ENCODE measurements at places on chromosomes 12 and 14.

- no peak for DNase-seq
These were observed 53.5 kb downstream of the ARMH4 start for GRCh38 chr14:58098507-58098906.

GRCh38 chr12:97754306-97754705 is 291.7 kb downstream of the RMST start:
- no peak for DNase-seq

GRCh38 chr14:82075566-82075965 is 541.9 kb upstream of the SEL1L start:
- no peak for DNase-seq

GRCh38 chr12:11730299-11731041 is 81.0 kb downstream of the ETV6 start:
- DNase-seq, result no peak

DNA sequence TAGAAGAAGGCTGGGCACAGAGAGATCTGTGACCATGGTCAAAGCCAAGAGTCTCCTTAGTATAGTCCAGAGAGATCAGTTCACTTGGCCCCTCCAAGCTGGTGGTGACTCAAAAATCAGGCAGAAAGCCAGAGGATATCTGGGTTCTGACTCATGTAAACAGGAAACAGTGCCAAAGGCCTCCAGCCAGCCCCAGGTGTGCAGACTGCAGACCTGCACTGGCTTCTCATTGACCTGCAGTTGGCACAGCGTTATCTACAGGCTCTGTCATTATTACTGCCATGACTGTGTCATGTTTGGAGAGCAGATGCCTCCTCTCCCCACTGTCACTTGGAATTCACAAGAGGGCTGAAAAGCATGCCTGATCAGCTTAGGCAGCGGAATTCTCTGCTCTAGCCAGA is 295.7 kb upstream of the PRKD1 start:
- DNase-seq, result no peak

- DNase-seq, result no peak
These were observed 121.6 kb downstream of the TMEM132C start for GRCh38 chr12:128388461-128389000.

DNA sequence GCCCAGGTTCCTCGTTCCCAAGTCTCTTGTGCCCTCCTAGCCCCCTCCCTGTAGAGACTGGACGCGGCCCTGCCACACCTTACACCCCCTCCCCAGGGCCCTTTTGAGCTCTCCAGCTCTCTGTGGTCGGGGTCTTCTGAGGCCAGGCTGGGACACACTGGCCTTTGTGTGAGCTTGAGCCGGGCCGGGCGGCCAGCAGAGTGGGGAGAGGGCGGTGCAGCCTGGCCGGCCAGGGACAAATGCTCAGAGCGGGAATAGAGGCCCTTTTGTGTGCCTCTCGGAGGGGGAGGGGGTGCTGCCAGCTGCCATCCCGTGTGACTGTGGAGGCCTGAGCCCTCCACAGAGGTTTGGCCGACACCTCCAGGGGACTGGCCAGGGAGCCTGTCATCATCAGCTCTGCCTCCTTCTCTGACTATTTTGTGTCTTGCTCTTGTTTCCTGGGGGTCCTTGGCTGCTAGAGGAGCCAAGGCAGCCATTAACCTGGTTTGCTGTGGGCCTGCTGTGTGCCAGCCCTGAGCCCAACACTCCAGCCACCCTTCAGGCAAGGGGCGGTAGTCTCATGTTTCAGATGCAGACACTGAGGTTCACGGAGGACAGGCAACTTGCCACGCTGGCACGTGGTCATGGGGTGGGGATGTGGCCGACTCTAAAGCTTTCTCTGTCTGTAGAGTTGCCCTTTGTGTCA is 13.6 kb downstream of the FAM222A start:
- DNase-seq, result no peak

GRCh38 chr12:27946421-27946820 is 26.1 kb downstream of the PTHLH start:
- peak; percentile 66 for DNase-seq

GRCh38 chr12:18576104-18576626 is 161.6 kb downstream of the PLCZ1 start:
- DNase-seq, result no peak

DNA sequence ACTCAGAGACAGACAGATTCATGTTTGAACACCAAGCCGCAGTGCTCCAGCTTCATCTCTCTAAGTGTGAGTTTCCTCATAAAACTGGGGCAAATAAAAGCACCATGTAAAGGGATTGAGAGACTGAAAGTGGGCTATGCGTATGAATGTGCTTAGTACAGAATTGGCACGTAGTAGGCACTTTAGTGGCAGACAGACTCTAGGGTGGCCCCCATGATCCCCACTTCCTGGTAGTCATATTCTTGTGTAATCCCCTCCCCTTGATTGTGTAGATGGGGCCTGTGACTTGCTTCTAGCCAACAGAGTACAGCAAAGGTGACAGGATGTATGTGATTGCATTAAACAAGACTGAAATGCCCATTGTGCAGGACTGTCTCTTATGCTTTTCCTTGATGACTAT is 43.0 kb downstream of the DAO start:
- no peak for DNase-seq

GRCh38 chr12:15527201-15528080 is 205.1 kb downstream of the PTPRO start:
- DNase-seq, result no peak

DNA sequence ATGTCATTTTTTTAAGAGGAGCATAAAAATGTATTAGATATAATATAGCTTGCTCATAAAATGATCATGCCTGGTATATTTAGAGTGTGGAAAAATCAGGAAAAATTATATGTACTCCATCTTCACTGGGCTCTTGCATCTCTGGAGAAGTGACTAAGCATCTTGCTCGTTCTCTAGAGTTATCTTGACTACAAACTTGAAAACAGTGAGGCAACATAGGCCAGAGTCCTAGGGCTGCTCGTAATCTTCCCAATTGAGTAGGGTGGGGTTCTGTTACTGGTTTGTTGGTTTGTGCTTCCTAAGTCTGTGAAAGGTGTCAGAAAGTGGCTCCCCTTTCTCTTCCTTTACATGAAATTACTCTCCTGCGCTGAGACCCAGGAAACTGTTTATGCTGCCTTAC is 46.2 kb downstream of the AACS start:
- no peak for DNase-seq

GRCh38 chr14:91904483-91904882 is 37.1 kb upstream of the TC2N start:
- no peak for DNase-seq

- no peak for DNase-seq
These were observed 212.1 kb downstream of the ITPR2 start for GRCh38 chr12:26620907-26621306.

DNA sequence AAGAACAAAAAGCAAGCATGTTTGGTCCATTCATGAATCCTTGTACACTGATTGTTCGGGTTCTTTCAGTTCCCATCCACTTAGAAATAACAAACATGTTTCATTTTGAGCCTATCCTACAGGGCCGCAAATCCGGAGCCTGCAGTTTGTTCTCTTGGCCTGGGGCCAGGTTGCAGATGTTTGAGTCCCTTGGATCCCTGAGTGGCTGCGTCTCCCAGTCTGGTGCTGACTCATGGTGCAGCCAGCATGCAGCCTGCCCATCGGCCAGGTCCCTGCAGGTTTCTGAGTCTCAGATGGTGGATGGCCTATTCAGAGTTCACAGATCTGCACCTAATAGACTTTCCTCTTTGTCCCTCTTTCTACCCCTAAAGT is 1.9 kb upstream of the DYNC1H1 start:
- DNase-seq, result peak; percentile 67

GRCh38 chr12:113048716-113049127 is 7.8 kb upstream of the DTX1 start:
- DNase-seq, result peak; percentile 18

- DNase-seq, result no peak
These were observed 73.4 kb downstream of the INSM2 start for GRCh38 chr14:35607380-35607779.

DNA sequence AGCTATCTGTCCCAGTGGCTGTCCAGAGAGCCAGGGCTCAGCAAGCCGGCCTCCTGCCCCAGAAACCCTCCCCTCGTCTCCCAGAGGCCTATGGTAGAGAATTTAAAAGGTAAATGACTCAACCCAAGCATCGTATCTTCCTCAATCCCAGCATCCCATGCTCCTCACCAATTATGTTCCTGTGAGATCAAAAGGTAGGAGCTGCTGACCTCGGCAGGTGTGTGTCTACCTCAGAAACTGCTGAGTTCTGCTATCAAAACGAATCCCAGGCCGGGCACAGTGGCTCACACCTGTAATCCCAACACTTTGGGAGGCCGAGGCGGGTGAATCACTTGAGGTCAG is 49.3 kb downstream of the FOXN3 start:
- DNase-seq, result no peak

DNA sequence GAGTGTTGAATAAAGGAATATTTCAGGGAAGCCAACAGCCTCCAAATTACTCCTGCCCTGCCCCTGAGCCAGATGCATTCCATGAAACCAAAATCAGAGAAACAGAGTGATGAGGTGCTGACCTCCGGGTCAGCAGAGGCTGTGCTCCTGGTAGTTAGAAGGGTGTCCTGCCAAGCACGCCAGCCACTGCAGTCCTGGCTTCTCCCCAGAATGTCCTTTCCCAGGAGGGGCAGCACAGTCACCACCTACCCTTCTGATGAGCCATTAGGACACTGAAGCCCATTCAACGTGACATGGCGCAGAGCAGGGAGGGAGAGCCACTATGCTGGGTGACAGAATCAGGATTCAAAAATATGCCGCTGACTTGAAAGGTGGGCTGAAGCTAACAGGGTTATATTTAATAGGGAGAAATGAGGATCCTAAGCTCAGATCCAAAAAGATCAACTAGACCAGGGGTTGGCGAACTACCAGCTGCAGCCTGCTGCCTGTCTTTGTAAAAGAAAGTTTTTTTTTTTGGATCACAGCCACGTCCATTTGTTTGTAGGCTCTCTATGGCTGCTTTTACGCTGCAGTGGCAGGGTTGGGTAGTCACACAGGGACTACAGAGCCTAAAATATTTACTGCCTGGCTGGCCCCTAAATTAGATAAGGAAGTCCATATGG is 34.5 kb upstream of the PLEK2 start:
- DNase-seq, result no peak

DNA sequence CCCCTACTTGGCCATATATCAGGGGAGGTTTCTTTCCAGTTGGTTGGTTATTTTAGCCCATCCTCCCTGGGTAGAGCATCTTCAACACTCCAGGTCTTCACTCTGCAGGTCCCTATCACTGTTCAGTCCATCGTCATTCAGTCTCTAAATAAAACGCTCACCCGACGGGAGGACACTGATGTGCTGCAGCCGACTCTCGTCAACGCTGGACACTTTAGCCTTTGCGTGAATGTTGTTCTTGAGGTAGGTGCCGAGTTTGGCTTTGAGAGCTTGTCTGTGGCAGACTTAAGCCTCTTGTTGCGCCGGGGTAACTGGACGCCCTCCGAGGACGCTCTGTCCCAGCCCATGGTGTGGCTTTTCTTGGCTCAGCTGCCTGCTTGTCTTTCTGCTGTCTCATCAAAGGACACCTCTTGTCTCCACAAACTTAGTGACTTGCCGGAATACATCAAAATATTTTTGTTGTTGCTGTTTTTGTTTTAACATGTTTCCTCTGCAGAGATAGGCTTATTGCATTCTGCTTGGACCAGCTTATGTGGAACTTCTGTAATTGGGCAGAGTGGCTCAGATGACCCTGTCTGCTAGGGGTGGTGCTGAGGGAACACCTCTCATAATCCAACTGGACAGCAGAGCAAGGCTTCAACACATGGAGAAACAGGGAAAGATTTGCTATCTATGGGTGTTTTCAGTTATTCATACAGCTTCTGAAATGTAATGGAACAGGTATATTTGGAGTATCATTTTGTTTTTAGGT is 26.5 kb downstream of the TCTN1 start:
- DNase-seq, result no peak
